ENCODE measurements at places on chromosomes 3 and 15.

DNA sequence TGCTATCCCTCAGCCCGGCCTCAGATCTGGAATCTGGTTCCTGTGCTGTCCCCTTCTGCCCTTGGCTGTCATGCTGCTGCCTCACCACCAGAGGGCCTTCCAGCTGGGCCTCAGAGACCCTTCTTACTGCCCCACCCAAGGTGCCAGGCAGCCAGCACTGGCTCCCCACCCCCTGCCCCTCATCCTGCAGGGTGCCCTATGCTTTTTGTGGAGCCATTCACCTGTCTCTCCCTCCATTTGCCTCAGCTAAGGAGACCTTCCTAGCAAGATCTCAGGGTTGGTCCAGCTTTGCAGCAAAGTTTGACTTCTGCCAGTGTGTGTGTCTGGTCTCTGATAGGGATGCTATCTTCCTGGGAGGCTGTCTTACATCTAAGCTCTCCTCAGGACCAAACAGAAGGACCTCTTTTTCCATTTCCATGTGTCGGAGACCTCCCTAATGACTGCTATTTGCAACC lies 1.9 kb upstream of the VWA5B2 start:
- DNase-seq, result no peak

- DNase-seq, result peak; percentile 87
These were observed 17.5 kb downstream of the VGLL3 start for GRCh38 chr3:86973440-86973839.

- no peak for DNase-seq
These were observed 3.0 kb downstream of the KNL1 start for GRCh38 chr15:40597024-40597423.

DNA sequence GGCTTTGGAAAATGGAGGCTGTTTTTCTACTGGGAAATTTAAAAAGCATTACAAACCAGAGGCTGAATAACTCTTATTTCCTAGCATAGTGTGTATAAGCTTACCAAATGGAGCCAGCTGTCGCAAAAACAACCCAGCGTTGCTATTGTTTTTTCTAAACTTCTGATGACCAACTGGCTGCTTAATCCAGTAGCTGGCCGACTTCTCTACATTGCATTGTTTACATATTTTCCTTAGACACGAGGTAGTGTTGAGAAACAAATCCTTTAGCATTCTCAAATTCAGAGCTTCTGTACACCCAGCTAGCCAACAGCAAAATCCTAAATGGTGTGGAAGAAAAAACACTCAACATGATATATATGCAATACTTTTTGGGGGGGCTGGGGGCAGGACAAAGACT lies 161.0 kb upstream of the ADAMTS9 start:
- DNase-seq, result peak; percentile 42

DNA sequence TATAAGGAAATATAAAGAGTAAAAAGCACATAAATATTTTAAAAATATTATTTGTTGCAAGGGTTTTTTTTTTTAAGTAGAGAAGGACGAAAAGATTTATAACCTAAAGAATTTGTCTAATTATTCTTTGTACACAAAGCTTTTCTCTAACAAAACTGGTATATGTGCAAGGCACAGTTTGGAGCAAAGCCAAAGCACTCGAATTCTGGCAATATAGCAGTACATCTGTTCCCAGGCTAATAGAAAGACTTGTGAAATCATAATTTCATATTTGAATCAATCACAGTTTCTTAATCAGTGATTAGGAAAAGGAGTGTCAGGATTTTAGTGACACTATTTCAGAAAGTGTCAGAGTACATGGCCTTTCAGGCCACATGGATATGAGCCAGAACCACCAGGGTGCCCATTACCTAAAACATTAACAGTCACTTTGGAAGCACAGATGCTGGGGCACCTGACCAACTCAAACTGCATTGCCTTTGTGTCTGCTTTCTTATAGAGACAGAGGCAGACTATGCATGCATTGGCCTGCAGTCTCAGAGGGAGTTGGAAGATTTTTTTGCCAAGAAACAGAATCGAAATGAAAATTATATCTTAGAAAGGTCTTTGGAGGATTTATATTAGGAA lies 651.8 kb upstream of the SGO1 start:
- DNase-seq, result no peak

GRCh38 chr15:61681038-61681418 lies 379.2 kb downstream of the VPS13C start:
- DNase-seq, result no peak

GRCh38 chr15:89197503-89197971 lies 23.8 kb downstream of the RLBP1 start:
- no peak for DNase-seq

- no peak for DNase-seq
These were observed 8.7 kb downstream of the DISP2 start for GRCh38 chr15:40366457-40367370.

DNA sequence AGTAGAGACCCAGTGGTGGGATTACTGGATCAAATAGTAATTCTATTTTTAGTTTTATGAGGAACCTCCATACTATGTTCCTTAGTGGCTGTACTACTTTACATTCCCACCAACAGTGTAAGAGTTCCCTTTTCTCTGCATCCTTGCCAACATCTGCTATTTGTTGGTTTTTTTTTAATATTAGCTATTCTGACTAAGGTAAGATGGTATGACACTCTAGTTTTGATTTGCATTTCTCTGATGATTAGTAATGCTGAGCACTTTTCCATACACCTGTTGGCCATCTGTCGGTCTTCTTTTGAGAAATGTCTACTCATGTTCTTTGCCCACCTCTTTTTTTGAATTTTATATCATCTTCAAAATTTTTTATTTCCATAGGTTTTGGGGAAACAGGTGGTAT lies 34.2 kb upstream of the RAP2B start:
- peak; percentile 30 for DNase-seq

GRCh38 chr15:94228611-94229010 lies 2.8 kb upstream of the MCTP2 start:
- DNase-seq, result no peak

DNA sequence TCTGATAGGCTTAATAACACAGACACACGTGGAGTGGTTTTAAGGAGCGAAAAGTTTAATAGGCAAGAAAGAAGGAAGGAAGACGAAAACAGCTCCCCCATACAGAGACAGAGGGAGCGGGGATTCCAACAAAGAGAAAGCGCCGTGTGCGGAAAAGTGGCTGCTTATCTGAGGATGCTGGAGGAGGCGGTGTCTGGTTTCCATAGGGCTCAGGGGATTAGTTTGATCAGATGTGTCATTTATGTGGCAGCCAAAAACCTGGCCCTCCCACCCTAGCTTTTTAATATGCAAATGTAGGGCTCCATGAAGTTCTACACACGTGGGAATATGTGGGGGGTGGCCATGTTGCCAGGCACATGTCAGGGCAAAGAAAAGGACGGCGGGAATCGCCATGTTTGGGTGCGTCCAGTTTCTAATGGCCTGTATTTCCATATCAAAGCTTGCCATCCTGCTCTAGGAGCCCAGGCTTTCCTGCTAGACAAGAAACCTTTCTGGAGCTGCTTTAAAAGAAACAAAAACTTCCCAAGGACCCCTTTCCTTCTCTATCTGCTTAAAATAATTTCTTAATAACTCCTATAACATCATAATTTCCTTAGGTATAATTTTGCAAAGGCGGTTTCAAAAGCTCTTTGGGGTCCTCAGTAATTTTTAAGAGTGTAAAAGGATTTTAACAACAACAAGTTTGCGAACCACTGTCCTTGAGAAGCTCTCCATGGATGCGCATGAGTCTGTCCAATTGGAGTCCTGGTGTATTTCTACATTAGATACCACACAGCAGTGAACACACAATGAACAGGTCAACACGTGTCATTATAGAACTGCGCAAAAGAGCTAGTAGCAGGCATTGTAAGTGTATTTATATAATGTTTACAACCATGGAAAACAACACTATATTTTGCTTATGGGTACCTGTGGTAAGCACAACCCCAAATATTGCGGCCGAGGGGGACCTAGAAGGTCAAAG lies 622 bp upstream of the ZNF589 start:
- DNase-seq, result no peak

All from AG10803 (cell line).